ENCODE measurements at places on chromosomes 1 and 21.

GRCh38 chr1:22572818-22573217 lies 9.5 kb downstream of the EPHA8 start:
- DNase-seq: no peak

DNA sequence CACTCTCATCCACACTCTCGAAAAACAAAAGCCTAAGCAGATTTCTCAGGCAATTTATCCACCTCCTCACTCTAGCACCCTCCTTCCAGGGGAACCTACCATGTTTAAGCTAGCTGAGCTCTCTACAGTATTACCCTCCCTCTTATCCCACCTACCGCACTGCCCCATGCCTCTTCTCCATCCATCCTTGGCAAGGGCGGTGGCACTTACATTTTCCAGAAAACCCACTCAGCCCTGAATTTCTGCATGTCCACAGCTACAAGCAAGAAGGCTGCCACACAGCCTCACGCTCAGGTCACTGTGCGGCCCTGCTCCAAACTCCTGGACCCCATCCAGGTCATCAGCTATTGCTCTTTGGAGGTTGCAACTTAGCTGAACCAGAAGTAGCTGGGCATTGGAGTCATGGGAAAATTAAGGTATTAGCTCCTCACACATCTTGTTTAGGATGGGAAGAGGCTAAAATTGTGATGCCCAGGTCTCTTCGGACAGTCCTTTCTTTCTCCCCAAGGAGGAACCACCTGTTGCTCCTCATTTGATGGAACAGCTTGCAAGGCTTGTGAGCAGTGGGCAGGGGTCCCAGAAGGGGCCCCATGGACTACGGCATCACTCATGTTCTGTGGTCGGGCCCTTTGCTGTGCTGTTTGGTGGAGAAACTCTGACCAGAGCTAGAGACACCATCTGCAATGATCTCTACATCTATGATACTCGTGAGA lies 1.1 kb downstream of the KLHDC9 start:
- DNase-seq: no peak

GRCh38 chr1:59776960-59777852 lies 37.5 kb upstream of the HOOK1 start:
- DNase-seq: no peak

DNA sequence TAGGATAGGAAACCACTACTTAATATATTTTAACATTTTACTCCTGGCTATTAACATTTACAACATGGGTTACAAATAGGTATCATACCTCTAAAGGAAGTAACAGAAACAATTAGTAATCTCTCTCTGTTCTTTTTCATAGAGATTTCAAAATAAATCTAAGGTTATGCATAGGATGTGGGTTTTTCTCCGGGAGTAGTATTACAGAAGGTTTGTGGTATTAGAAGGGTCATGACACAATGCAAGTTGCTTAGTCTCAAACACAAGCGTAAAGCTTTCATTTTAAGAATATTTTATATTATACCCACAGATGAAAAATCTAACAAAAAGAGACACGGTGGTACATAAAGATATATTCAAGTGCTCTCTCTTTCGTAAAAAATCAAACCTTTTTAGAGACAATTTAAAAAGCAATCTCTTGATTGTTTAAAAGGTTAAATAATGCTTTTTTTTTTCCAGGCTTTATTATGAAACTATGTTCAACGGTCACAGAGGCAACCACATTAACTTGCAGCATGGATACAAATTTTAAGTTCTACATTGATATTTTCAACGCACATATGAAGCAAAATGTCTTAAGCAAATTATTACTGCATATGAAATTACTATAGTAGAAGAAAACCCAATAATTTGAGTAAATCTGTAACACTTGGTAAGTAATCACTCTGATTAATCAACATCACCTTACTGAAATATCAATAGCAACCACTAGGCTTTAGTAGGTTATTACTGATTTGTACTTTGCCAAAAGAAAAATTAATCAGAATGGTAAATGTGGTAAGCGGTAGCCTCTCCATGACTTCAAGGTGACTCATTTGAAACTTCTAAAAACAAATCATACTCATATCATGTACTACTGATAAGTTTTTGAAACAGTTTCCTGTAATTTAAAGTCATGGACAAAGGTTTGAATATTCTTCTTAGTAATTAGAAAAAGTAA lies 97.4 kb upstream of the GFI1 start:
- no peak for DNase-seq

DNA sequence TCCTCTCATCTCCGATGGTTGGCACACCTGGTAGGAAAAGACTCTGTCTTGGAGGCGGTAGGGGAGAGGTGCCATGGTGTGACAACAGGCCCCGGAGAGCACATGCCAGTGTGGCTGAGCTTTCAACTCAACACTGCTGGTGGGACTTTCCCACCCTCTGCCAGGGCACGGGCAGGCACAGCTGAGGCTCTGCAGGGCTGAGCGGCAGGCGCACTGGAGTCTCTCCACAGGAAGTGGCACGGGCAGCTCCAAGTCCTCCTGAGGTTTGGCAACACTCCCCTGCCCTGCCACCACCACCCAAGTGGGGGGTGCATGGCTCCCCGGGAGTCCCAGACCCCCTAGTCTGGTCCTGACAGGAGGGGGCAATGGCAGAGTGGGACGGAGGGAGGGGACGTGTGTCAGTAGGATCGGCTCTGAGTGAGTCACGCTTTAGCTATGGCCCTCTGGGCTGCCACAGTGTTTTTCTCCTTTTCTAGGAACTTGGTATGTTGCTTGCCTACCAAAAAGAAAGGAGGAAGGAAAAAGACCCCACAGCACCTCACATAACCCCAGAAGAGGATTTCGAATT lies 27.3 kb upstream of the EVA1B start:
- no peak for DNase-seq

GRCh38 chr1:54136269-54136896 lies 16.4 kb downstream of the CDCP2 start:
- no peak for DNase-seq

Data from NCI-H510A (cell line).